ENCODE measurements at places on chromosomes 13 and 19.

DNA sequence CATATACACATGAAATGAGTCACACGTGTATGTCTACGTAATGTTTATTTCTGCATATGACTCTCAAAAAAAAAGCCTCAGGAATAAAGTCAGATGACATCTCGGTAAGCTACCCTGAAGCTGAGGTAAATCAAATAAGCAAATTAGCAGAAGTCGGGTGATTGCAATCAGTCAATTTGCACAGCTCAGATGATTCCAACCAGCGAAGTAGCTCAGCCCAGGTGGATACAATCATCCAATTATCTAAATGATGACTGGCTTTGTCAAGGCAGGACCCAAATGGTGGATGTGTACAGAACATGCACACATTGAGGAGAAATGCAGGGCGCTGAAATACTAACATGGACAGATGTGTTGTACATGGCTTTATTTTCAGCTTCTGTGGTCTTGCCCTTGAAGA lies 148.5 kb downstream of the ZNF486 start:
- DNase-seq: peak; percentile 2

DNA sequence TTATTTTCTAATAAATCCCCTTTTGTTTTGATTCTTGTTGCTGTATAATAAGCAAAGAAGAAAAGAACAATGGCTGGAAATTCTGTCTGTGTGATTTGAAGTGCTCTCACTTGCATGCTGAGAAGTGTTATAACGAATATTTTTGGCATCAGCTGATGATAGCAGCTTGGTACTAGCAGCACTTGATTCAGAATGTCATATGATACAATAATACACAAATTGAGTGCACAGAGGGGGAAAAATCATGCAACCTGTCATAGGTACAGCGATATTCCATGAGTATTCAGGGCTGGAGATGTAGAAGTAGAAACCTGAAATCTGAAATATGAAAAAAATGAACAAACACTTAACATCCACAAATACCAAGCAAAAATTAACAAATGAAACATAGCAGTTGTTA lies 108.1 kb downstream of the FGF14 start:
- no peak for DNase-seq

DNA sequence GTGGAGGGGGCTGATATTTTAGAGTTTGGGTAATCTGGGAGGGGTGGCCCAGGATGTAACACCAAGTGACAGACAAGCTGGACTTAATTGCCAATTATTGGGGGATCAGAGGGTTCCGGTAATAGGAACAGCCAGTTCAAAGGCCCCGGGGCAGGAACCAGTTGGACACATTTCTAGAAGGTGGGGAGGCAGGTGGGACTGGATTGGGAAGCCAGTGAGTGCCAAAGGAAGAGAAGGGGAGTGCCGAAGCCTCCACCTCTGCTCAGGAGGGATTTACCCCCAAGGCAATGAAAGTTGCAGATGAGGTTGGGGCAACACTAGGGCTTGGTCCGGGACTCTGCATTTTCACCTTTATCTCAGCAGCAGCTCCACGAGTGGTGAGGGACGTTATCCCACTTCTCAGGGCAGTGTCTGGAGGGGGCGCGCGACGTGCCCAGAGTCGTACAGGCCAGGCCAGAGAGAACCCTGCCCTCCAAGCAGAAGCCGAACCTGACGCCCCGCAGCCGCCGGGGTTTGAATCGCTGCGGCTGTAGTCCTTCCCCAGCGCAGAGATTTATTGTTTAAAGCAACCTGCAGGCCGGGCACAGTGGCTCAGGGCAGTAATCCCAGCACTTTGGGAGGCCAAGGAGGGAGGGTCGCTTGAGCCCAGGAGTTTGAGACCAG lies 5.7 kb upstream of the JUND start:
- no peak for DNase-seq

GRCh38 chr19:3808420-3809143 lies 22.4 kb upstream of the MATK start:
- DNase-seq: no peak

- no peak for DNase-seq
These were observed 40.3 kb upstream of the ARHGEF7 start for GRCh38 chr13:111074826-111075225.

DNA sequence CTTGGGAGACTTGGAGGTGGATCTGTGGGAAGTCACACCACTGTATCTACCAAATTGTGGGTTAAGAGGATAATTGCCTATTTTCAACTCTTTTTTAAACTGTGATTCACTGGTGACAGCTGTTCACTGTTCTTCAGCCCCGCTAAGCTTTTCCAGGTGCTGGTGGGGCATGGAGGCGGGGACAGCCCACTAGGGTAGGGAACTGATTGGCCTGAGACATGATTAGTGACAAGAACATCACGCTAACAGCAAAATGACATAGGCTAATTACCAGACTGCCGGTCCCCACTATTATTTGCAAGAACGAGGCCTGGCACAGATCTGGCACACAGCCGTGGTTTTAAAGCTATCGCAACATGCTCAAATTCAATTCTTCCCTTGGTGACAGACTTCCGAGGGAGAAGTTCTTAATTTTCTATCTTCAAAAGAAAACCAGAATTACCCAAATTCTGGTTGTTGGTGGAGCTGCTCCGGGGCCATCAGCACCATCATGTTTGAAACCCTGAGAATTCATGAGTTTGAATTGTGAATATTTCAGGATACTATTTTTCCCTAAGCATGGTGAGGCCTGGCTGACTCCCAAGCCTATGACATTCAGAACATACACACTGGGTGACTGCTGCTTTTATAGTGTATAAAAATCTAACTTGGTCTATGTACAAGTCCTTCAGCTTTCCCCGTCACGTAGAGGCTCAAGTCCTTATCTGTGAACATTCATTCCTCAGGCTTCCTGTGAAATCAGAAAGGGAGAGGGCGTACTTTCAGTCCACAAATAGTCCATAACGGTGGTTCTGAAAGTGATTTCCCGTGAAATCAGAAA lies 17.9 kb downstream of the DOCK9 start:
- DNase-seq: no peak

Measured in T47D (cell line).